ENCODE measurements at places on chromosomes 13 and 19.

GRCh38 chr19:21765151-21765550 is 2.2 kb downstream of the ZNF100 start:
- DNase-seq = no peak

DNA sequence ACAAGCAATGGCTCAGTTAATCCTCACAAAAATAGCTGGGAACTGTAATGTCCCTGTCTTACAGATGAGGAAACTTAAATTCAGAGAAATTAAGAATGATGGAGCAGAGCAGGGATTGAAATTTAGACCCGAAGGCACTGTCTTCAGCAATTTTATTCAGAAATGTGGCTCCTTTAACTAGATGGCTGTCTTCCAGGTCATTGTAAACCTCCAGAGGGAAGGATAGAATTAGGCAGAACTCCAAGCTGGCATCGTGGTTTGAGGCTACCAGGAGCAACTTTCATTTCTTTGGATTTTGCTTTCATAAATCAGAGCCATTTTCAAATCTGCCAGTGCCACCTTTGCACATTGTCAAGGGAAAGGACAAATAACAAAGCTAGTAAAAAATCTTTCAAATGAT is 339.0 kb downstream of the DCT start:
- DNase-seq = no peak

- DNase-seq = no peak
These were observed 47.8 kb upstream of the TCF3 start for GRCh38 chr19:1699998-1700732.

DNA sequence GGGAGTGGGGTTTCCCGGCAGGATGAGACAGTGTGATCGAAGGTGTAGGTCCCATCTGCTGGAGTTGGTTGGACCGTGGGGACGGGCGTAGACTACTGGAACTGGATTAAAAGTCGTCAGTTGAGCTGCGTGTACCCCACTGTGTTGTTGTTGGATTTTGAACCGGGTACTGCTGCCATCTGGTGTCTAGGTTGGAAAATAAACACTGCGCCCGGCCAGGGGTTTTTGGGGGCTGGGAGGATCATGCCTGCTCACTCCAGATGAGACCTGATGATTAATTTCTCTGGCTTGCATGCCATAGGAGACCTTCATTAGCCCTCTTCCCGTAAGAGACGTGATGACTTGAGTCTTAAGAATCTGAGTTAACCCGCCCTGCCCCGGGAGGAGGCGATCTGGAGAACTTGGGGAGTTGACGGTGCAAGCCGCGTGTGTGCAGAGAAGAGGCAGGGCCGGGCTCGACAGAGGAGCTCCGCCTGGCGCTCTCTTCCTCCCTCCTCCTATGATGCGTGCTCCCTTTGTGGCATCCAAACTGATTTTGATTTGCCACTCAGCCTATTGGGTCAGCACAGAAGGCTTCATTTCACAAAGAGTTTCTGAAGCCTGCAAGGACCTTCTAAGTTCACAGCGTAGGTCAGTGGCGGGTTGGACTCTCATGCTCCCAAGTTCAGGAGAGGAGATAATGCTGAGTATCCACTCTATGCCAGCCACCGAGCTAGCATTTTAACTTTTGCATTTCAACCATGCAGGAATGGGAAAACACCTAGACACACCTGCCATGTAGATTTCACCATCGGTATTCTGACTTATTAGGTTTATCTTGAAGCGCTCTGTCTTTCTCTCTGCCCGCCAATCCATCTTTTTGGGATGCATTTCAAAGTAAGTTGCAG is 2.7 kb downstream of the UHRF1 start:
- no peak for DNase-seq

GRCh38 chr19:3034406-3034655 is 5.3 kb upstream of the TLE2 start:
- no peak for DNase-seq

DNA sequence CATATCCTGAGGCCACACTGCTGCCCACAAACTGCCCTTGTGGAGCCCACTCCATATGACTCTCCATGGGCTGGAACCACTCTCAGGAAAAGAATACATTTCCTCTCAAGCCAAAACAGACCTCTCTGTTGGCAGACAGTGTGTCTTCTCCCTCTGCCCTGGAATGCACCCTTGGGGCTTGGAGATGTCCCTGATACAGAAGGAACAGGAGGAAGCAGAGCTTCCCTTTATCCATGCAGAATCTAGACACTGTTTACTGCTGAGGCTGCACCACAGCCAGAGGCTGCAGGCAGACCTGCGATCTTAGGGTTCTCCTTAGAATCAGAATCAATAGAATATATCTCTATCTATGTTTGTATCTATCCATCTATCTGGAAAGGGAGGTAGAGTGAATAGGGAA is 26.8 kb upstream of the CYP4F8 start:
- no peak for DNase-seq

DNA sequence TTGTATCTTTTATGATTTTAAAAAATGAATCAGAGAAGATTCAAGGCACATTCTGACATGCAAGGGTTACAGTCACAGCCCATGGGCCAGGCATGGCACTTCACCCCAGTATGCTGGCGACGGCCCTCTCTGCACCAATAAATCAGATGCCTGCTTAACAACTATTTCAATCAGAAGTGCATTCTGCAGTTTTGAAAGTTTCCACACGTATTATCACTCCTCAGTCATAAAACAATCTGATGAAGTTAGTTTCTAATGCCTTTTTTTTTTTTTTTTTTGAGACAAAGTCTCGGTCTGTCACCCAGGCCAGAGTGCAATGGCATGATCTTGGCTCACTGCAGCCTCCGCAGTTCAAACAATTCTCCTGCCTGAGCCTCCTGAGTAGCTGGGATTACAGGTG is 28.3 kb upstream of the FFAR2 start:
- DNase-seq = no peak

DNA sequence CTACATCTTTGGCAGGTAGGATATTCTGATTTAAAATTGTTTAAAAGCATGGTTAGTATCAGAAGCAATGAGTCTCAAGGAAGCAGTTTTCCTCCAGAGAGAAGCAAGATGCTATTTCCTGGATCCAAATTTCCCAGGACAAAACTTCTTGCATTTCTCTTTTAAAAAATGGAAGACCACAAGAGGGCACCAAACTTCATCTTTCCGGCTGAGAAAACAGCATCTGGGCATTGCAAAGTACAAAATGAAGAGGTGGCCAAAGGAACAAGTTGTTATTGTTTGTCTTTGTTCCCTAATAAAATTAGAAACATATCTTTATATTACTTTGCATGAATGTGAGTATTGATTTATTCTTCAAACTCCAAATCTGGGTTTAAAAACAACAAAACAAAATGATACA is 60.0 kb upstream of the LRCH1 start:
- peak; percentile 2 for DNase-seq

DNA sequence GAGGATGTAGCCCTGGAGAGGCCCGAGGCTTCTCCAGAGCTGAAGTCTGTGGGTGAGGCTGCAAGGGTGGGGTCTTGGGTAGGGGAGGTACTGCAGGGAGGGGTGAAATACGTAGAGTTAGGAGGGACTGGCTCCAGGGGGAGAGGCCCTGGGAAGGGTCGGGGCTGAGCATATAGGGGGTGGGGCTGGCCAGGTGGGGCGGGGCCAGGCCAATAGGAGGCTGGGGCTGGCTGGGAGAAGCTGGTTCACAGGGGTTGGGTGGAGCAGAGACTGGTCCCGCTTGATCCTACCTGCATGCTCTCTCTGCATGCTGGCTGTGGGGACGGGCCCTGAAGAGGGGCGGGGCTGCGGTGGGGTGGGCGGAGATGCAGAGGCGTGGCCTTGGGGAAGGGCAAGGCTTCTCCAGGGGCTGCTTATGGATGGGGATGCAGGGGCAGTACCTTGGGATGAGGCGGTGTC is 51.9 kb downstream of the CELF5 start:
- DNase-seq = peak; percentile 49

GRCh38 chr13:90534617-90535370 is 812.7 kb upstream of the MIR17HG start:
- no peak for DNase-seq

GRCh38 chr13:97496511-97496910 is 62.5 kb downstream of the RAP2A start:
- DNase-seq = no peak

GRCh38 chr19:33288666-33289065 is 13.7 kb downstream of the CEBPA start:
- DNase-seq = no peak

- no peak for DNase-seq
These were observed 4.6 kb downstream of the FARP1 start for GRCh38 chr13:98147521-98147920.

GRCh38 chr13:74452881-74453280 is 318.7 kb upstream of the KLF12 start:
- no peak for DNase-seq
